ENCODE measurements at places on chromosomes 3 and 15.

- no peak for DNase-seq
These were observed 272.2 kb downstream of the ADAMTSL3 start for GRCh38 chr15:83926116-83926515.

DNA sequence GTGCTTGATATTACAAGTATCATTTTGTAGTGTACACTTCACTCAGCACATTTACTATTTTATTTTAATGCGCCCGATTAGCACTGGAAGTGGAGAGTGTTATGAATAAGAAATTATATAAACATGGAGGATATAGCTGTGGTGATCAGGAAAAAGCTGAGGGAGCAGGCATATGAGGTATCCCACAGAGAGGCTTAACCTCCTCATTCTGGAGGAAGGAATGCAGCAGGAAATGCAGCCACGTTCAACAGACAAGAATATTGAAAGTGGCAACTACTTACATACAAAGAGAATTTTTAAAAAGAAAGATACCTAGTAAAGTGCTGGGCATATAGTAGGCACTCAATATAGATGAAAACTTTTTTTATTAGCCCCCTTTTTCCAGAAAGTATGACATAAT, 166.0 kb upstream of the SATB1 start:
- DNase-seq = no peak

DNA sequence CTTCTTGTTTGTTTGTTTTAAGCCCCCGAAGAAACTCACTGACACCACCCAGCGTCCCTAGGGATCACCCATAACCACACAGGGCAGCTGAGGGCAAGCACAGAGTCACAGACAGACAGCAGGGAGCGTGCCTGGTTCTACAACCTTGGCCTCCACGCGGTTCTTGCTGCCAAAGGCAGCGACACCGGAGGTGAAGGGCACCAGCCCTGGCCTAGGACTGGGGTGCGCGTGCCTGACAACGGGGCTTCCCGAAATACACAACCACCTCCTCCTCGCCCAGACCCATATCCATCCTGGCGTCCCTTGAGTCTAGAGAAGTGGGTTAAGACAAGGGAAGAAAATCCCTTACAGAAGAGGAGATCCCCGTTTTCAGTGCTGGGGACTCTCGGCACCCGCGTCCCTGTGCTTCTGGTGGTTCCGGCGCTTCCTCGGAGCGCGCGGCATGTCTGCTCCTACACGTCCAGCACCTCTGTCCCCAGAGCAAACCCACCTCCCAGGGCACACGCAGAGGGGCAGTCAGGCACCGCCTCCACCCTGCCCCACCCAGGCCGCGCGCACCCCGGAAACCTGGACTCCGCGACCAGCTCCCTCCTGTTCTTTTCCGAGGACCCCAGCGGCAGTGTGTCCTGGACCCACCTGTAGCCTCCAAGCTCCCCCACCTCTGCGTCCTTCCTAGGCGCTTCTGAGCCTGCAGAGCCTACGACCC, 911 bp downstream of the RFTN1 start:
- peak; percentile 38 for DNase-seq

DNA sequence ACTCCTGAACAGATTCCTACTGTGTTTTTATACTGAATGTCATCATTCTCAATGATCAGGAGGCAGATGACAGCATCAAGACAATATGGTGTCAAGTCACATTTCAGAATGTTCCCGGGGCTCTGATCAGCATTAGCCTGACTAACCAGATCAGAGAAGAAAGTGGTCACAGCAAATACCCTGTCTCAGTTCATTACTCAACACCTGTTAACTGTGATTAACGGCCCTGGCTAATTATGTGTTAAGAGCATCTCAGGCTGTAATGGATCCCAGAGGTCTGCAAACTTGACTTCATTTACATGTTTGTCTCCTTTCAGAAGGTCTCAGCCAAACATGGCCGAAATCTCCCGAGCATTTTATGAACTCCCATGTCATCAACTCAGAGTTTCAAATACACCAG, 833.7 kb downstream of the FHIT start:
- peak; percentile 69 for DNase-seq

DNA sequence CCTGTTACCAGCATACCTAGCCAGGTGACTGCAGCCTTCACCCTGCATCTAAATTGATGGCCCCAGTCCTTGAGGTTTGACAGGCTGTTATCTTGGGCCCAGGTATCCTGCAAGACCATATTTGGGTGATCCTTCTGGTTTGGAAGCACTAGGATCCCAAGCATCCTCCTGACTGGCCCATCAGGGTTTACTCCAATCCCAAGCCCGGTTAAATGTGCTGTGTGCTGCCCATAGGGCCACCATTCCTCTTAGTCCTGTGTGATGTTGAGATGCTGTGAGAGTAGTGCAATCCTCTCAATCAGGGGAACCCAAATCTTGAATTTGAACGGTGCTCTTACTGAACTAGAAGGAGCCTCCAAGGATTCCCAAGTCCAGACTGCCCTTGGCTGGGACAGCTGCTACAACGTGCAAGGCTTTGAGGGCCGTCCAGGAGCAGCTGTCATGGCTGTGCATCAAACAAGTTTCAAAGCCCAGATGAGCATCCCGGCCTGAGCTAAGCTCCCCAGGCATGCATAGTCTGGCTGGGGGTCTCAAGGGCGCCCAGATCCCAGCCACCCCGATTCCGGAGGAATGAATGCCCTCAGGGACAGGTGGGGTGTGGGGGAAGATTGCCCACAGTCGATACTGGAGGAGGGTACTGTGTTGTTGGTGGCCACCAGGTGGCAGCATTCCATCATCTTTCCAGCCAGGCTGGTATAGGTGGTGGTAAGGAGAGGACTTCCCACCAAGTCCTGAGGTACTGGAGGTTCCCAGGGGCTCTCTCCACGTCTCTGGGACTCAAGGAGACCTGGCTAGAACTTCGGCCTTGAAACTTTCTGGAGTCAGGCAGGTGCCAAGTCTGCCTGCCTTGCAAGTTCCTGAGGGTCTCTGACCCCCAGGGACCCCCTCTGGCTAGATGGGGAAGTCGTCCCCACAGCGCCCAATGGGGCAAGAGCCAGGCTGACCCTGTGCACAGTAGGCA, 32.6 kb downstream of the RBM5 start:
- DNase-seq = peak; percentile 94

- DNase-seq = no peak
These were observed 61.7 kb downstream of the KLF15 start for GRCh38 chr3:126295407-126295939.

DNA sequence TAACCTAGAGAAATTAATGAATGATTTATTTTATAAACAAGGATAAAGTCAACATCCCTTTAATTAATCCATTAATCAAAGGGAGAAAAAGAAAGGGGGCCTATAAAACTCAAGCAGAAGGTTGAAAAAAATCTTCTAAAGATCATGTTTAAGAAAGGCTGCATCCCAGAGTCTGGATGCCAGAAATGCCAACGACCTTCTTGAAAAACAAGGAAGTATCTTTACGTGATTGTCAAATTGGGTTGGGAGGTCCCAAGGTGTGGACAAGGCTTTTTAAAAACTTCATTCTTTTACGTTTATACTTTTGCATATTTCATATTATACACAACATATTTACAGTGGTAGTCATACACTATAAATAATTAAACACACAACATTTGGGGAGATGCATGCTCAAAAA, 1.6 kb downstream of the GOLGB1 start:
- no peak for DNase-seq

GRCh38 chr15:40082195-40082883, 26.3 kb downstream of the BMF start:
- DNase-seq = peak; percentile 13

DNA sequence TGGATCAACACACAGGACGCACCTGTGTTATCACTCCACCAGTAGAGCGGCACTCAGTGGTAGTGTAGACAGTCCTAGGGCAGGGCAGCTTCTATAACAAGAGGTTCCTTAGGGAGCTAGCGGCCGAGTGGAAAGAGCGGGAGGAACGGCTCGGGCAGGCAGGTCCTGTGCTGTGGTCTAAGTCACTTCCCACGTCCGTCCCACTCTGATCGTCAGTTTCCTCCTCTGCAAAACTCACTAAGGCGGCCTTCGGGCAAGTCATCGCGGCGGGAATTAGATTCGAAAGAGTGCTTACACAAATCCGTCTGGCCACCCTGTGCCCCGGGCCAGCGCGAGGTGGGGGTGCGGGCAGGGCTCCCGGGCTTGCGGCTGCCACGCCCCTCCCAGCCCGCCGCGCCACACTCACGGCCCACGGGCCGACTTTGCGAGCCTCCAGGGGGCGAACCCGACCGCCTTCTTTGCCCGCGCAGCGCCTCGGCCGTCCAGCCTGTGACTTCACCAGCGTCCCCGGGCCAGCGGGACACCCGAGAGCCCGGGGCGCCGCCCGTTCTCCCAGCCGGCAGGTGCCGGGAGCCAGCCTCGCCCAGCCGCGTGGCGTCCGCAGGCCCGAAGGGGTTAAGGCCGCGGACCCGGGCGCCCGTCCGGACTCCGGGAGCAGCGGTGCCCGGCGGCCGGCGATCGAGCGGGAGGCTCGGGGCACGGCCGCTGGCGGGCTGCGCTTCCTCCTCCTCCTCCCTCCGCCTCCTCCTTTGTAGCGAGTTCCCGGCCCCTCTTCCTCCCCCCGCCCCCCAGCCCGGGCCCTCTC, 416 bp upstream of the CORO2B start:
- peak; percentile 91 for DNase-seq

DNA sequence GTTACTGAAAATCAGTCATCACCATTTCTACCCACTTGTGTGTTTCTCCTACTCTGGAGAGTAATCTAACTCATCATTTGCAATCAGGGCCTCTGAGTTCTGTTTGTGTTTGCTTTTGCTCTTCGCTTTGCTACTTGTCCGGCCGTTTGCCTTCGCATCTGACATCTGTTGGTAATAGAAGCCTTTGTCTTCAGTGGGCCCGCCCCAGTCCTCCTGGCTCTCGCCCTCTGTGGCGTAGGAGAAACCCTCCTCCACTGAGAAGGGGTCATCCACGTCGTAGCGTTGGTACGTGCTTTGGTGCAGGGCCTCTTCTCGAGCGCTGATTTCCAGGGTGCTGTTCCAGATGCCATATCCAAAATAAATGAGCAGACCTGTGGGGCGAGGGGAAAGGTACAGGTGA, 48.3 kb downstream of the CLDN11 start:
- DNase-seq = peak; percentile 28

GRCh38 chr3:21621181-21621651, 129.8 kb downstream of the ZNF385D start:
- peak; percentile 71 for DNase-seq

- no peak for DNase-seq
These were observed 9.4 kb upstream of the COPG1 start for GRCh38 chr3:129239991-129240390.

Data from eye (tissue), 1 donor.